ENCODE measurements at places on chromosomes 4 and X.

- no peak for DNase-seq
Measured at GRCh38 chr4:185469580-185470154, 1.9 kb downstream of the CCDC110 start.

DNA sequence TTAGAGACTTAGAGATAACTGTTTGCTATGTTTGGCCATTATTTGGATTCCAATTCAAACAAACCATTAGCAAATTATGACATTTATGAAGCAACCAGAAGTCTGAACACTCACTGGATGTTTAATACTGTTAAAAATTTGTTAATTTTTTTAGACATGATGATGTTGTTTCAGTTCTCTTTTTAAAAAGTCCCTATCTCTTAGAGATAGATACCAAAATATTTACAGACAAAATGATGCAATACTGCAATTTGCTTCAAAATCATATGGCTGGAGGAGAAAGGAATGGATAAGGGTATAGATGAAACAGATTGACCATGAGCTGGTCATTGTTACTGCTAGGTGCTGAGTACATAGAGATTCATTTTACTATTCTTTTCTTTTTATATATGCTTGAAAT, 534.6 kb downstream of the BCOR start:
- no peak for DNase-seq

DNA sequence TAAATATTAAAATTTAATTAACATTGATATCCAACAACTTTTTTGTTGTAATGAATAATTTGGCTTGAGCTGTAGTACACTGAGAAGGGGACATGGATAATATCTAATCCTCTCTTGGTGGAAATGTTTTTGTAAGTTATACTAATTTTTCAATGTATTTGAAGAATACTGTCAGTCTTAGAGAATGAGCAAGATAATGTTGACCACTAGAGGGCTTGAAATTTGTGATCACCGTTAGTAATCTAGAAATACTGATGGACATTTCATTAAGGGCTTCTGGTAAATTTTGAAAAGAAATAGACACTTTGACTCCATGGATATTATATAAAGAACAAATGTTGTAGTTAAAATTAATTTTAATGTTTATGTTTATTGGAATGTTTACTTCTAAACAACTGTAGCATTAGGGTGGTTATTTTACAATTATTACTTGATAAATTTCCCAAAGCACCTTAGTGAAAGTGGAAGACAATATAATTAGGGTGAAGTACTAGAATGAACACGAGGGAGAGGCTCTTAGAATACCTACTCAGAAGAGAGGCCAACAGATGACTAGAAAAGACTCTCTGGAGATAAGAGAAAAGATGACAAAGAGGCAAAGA, 20.0 kb upstream of the CAMK2D start:
- no peak for DNase-seq

DNA sequence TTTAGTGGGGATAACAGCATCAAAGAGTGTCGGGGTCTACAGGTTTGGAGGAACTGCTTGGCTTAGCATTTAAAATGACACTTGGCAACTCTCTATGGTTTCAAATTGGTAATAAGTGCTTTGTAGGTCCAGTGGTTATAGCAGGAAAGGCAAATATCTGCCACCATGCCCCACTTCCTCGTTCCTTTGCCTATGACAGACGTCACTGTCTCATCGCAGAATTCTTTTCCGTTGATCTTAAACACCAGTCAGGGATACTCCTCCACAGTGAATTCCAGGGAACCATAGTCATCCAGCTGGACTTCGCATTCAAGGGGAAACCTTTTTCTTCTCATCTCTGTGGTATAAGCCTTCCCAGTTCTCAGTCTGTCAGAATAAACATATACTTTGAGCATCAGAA, 319.1 kb downstream of the GPAT3 start:
- DNase-seq = no peak

- DNase-seq = no peak
Measured at GRCh38 chr4:73870260-73870659, 1.1 kb downstream of the CXCL1 start.

- no peak for DNase-seq
Measured at GRCh38 chr4:100299046-100299840, 109.0 kb upstream of the DDIT4L start.

- no peak for DNase-seq
Measured at GRCh38 chr4:71206763-71207162, 132.1 kb upstream of the SLC4A4 start.

DNA sequence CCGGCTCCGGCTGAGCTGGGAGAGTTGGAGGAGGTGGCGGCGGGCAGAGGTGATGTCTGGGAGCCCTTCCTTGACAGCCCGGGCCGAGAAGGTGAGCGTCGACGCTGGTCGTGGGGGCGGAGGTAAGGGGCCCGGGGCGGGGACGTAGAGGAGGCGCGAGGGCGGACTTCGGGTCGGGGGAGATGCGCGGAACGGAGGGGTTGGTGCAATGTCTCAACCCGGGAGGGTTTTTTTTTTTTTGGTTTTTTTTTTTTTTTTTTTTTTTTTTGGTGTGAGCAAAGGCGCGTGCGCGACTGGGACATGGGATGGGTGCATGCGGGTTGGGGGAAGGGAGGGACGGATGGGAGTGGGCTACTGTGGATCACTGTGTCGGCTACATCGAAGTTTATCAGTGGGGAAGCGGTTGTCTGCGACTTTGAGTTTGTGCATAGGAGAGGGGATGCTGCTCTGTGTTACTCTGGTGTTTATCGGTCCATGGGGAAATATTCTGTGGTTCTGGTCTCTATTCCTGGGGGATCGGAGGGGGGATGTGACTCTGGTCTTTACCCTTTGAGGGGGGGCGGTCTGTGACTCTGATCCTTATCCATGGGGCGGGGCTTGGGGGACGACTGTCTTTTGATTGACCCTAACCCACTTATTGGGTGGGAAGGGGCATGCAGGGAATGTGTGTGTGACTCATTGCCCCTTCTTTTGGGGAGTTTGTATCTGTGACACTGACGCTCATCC, 537 bp downstream of the RBM10 start:
- DNase-seq = no peak

- peak; percentile 85 for DNase-seq
Measured at GRCh38 chr4:105306158-105306781, 159.6 kb downstream of the TET2 start.

GRCh38 chr4:22607382-22607781, 85.4 kb upstream of the GBA3 start:
- DNase-seq = peak; percentile 75

- DNase-seq = no peak
Measured at GRCh38 chr4:41217020-41217333, 2.6 kb upstream of the APBB2 start.

GRCh38 chr4:168666531-168666930, 169.7 kb downstream of the PALLD start:
- DNase-seq = no peak

DNA sequence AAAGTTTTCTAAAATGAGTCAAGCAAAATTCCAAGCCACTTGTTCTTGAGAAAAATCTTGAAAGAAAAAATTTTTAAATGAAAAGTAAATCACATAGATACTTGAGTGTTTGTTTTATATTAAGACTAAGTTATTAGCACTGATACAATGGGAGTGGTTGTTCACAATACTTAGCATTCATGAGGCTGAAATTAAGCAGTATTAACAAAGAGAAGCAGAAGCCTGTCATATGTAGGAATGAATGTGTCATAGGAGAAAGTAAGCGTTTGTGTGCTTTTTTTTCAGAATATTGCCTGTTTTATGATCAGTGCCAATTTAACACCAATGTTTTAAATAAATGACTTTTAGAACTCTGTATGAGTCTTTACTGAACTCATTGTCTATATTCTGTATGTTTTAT, 37.6 kb downstream of the PLS3 start:
- DNase-seq = no peak

DNA sequence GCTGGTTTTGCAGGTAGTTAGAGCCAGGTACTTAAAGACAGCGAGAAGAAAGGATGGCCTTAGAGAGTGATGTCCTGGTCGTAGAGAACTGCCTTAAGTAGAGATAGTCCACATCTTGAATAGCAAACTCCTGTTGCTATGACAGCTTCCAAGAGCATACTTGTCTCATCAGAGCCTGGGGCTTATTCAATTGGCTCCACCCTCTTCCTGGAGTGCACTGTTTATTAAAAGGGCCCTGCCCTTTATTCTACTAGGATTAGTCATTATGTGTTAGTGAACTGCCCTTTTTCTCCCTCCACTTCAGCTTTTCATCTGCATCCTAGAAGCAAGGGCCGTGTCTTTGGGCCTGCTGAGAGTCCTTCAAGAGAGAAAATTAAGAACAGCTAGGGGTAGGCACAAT, 94.5 kb upstream of the EOLA2 start:
- no peak for DNase-seq

DNA sequence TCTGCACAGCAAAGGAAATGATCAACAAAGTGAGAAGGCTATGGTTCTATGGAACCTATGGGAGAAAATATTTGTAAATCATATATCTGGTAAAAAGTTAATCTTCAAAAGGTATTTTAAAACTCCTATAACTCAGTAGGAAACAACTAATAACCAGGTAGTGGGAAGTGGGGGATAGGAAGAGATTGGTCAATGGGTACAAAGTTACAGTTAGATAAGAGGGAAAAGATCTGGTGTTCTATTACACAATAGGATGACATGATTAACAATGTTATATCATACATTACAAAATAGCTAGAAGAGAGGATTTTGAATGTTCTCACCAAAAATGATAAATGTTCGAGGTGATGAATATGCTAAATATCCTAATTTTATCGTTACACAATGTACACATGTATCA, 46.3 kb downstream of the NDNF start:
- no peak for DNase-seq

- no peak for DNase-seq
Measured at GRCh38 chr4:145281951-145282350, 101.6 kb upstream of the OTUD4 start.

DNA sequence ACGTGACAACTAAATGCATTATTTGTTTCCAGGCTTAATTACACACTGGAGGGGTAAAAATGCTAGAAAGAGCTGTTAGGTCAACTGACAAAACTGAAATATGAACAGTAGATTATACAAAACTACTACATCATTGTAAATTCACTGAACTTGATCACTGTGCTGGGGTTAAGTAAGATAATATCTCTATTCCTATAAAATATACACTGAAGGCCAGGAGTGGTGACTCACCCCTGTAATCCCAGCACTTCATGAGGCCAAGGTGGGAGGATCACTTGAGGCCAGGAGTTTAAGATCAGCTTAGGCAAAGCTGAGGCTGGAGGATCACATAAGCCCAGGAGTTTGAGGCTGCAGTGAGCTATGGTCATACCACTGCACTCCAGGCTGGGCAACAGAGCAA, 31.8 kb upstream of the NKX6-1 start:
- DNase-seq = no peak

- DNase-seq = no peak
Measured at GRCh38 chr4:110680265-110680664, 57.4 kb upstream of the PITX2 start.

GRCh38 chrX:150569155-150569477, 695 bp downstream of the MTM1 start:
- DNase-seq = peak; percentile 46

DNA sequence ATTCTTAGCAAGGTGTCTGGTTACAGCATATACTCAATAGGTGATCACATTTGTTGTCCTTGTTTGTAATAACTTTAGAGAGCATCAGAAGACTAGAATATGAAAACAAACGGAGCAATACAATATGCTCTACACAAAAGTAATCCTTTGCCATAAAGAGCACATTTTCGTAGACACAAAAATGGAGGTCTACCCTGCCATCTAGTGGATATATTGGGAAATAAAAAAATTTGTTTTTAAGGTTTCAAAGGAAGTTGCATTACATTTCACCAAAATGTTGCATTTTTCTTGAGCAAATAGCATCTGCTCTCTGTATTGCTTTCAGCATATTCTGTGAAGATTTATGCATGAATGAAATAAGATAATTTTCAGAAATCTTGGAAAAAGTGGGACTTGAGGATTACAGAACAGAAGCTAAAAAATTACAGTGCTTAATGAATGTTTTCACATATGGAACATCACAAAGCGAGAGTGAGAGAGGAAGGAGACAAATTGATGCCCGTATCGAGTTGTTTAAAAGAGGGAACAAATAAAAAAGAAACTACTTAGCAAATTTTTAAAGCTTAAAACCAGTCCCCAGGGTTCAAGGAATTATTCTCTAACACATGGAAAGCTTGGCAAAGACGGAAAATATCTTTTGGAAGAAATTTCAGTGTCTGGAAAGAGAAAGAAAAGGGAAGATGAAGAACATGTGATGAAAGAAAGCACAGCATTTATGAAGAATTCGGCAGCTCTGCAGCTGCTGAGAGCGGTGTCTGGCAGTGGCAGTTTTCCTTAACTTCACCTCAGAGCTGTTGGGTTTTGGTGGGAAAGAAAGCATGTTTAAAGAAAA, 390.1 kb downstream of the ANKRD50 start:
- no peak for DNase-seq

DNA sequence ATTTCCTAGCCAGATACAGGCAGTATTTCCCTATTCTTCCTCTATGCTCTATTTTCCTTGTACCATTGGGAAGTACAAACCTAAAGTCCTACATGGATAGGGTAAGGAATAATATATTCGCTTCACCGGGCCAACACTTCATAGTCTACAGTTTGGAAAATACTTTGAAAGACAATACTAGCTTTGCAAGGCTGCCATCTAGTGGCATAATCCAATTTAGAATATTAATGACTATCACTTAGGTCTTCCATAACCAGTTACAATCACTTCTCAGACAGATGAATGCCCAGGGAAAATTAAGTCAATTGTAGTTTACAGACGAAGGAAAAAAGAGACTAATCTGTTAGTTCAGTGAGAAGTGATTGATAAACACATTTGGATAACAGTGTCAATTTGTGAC, 141.0 kb upstream of the FAM47C start:
- no peak for DNase-seq

GRCh38 chr4:8493484-8493883, 52.9 kb downstream of the TRMT44 start:
- no peak for DNase-seq

DNA sequence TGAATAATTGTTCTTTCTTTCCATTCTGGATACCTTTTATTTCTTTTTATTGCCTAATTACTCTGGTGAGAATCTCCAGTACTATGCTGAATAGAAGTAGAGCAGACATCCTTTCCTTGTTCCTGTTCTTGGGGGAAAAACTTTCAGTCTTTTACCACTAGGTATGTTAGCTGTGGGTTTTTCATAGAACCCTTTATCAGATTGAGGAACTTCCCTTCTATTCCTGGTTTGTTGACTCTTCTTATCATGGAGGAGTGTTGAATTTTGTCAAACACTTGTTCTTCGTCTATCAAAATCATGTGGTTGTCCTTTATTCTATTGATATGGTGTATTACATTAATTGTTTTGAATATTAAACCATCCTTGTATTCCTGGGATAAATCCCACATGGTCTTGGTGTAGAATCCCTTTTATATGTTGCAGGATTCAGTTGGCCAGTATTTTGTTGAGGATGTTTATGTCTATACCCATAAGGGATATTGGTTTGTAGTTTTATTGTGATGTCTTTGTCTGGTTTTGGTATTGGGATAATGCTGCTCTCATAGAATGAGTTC, 23.6 kb downstream of the SH3BP2 start:
- no peak for DNase-seq

- DNase-seq = no peak
Measured at GRCh38 chr4:157838366-157838765, 334.5 kb downstream of the GASK1B start.

- DNase-seq = no peak
Measured at GRCh38 chrX:97159916-97160800, 276.4 kb downstream of the RPA4 start.

GRCh38 chr4:165293061-165293460, 34.4 kb upstream of the MSMO1 start:
- no peak for DNase-seq

- no peak for DNase-seq
Measured at GRCh38 chr4:150229520-150229919, 151.3 kb downstream of the DCLK2 start.

- no peak for DNase-seq
Measured at GRCh38 chr4:130068072-130068471, 972.1 kb downstream of the C4orf33 start.

Data from stimulated activated naive CD8-positive, alpha-beta T cell treated with anti-CD3 and anti-CD28 coated beads, Interleukin-15, amount 100 ng/mL, for 72 hours (primary cell).